ENCODE measurements at places on chromosomes 6 and 20.

DNA sequence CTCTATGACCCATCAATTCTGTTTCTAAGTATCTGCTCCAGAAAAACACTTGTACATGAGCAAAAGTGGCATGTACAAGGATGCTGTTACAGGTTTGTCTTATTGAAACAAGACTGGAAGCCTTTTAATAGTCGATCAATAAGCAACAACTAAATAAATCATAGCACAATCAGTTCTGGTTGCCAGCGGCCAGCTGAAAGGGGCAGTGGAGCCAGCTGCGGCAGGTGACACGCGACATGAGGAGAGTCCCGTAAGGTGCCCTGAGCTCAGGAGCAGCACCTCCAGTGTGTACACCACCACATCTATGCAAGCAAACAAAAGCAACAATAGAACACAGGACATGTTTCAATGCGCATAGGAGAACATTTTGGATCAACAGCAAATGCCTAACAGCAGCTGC is 20.7 kb upstream of the NNAT start:
- no peak for DNase-seq

- no peak for DNase-seq
Observed at GRCh38 chr6:117916483-117916882, 9.4 kb downstream of the SLC35F1 start.

- DNase-seq, result no peak
Observed at GRCh38 chr20:16145919-16146318, 427.3 kb downstream of the KIF16B start.

GRCh38 chr6:134379076-134379475 is 61.2 kb upstream of the SGK1 start:
- no peak for DNase-seq

DNA sequence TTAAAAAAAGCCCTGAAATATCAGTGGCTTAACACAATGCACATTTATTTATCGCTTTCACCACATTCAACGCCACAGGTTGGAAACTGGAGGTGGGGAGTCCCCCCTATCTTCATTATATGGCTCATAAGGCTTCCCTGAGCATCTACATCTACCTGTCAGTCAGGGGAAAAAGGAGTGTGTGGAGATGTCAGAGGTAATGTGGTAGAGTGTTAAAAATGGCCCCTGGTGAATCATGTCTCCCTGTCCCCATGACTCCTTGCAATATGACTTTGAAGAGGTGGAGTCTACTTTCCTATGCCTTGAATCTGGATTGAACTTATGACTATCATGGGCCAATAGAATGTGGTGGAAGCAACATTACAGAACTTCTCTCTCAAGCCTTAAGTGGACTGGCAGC is 65.5 kb upstream of the BTBD3 start:
- DNase-seq, result no peak
